A549 treated with RU486 at 1 μM for 4 hours (cell line): ENCODE measurements at places on chromosomes 4 and X. TPM values are rescaled to one million over a fixed set of nuclear protein-coding genes. Genes with fewer than 3 reads are reported as not detected.

The PPA2 gene
- total RNA-seq = 52.2 to 91.5 TPM (median 75.5 TPM) in 5 replicates

The PRSS12 gene
- total RNA-seq = 0.18 to 0.66 TPM (median 0.20 TPM) in 5 replicates

The BEND2 gene
- total RNA-seq = not detected in 5 replicates

The TTC29 gene
- not detected in 5 replicates for total RNA-seq

The MAGEA9B gene
- total RNA-seq = 0.11 TPM in 1 of 5 replicates, not detected in the others

The SYN1 gene
- 0.11 to 0.31 TPM (median 0.21 TPM) in 5 replicates for total RNA-seq

The CC2D2A gene
- 11.8 to 20.0 TPM (median 12.6 TPM) in 5 replicates for total RNA-seq

The NDP gene
- not detected in 5 replicates for total RNA-seq

The UCHL1 gene
- total RNA-seq = 927 to 1,032 TPM (median 975 TPM) in 5 replicates

The ERAS gene
- 0.13 TPM in 1 of 5 replicates, not detected in the others for total RNA-seq

The ZNF157 gene
- total RNA-seq = not detected in 5 replicates

The GSPT2 gene
- total RNA-seq = 6.5 to 10.1 TPM (median 8.4 TPM) in 5 replicates

The CCDC110 gene
- not detected in 5 replicates for total RNA-seq

The REELD1 gene
- total RNA-seq = not detected in 5 replicates

The GATA1 gene
- total RNA-seq = not detected in 5 replicates

The HSFX4 gene
- not detected in 5 replicates for total RNA-seq

The MXRA5 gene
- not detected in 5 replicates for total RNA-seq

The GDPD2 gene
- 0.06 TPM in 1 of 5 replicates, not detected in the others for total RNA-seq

The ERCC6L gene
- total RNA-seq = 9.3 to 15.3 TPM (median 13.5 TPM) in 5 replicates

The ITGB1BP2 gene
- total RNA-seq = 0.65 to 1.1 TPM (median 0.80 TPM) in 5 replicates

The CT47C1 gene
- total RNA-seq = not detected in 5 replicates

The WDR17 gene
- 0.86 to 2.0 TPM (median 1.4 TPM) in 5 replicates for total RNA-seq

The SHROOM4 gene
- not detected in 5 replicates for total RNA-seq

The GPRASP3 gene
- 2.0 to 4.6 TPM (median 3.5 TPM) in 5 replicates for total RNA-seq

The UGT2B7 gene
- 0.21 to 0.32 TPM (median 0.25 TPM) in 4 of 5 replicates, not detected in the other for total RNA-seq

The BEX3 gene
- 189 to 260 TPM (median 254 TPM) in 5 replicates for total RNA-seq

The CPLX1 gene
- total RNA-seq = 0.47 to 0.70 TPM (median 0.51 TPM) in 5 replicates

The EVC2 gene
- 2.1 to 2.6 TPM (median 2.3 TPM) in 5 replicates for total RNA-seq

The NIPAL1 gene
- total RNA-seq = 0.32 to 0.94 TPM (median 0.74 TPM) in 5 replicates

The FAM184B gene
- total RNA-seq = 0.03 to 0.05 TPM (median 0.03 TPM) in 4 of 5 replicates, not detected in the other

The TRIM61 gene
- not detected in 5 replicates for total RNA-seq

The PDGFC gene
- 2.5 to 5.1 TPM (median 2.9 TPM) in 5 replicates for total RNA-seq

The BMP3 gene
- not detected in 5 replicates for total RNA-seq

The RNF175 gene
- total RNA-seq = not detected in 5 replicates

The TCEAL7 gene
- not detected in 5 replicates for total RNA-seq

The HTR2C gene
- total RNA-seq = not detected in 5 replicates

The GPRIN3 gene
- 1.6 to 5.8 TPM (median 5.6 TPM) in 5 replicates for total RNA-seq

The KIAA1210 gene
- total RNA-seq = not detected in 5 replicates

The TRAM1L1 gene
- 0.32 to 0.74 TPM (median 0.61 TPM) in 5 replicates for total RNA-seq

The INTU gene
- total RNA-seq = 1.0 to 2.3 TPM (median 1.3 TPM) in 5 replicates

The RAB33A gene
- total RNA-seq = 0.21 to 0.32 TPM (median 0.27 TPM) in 5 replicates

The CXCL11 gene
- 0.19 to 0.27 TPM (median 0.20 TPM) in 3 of 5 replicates, not detected in the others for total RNA-seq

The HAND2 gene
- total RNA-seq = 0.29 to 0.92 TPM (median 0.42 TPM) in 5 replicates

The GRID2 gene
- total RNA-seq = not detected in 5 replicates

The NAP1L3 gene
- total RNA-seq = 0.30 to 0.67 TPM (median 0.43 TPM) in 5 replicates

The ADH6 gene
- 0.09 TPM in 1 of 5 replicates, not detected in the others for total RNA-seq

The MED28 gene
- total RNA-seq = 26.0 to 47.7 TPM (median 29.1 TPM) in 5 replicates

The SAGE1 gene
- 0.03 TPM in 1 of 5 replicates, not detected in the others for total RNA-seq

The MOB1B gene
- 3.5 to 7.1 TPM (median 6.9 TPM) in 5 replicates for total RNA-seq

The AMELX gene
- total RNA-seq = not detected in 5 replicates

The DNAAF6 gene
- not detected in 5 replicates for total RNA-seq
